ENCODE measurements at places on chromosomes 16 and 17.

DNA sequence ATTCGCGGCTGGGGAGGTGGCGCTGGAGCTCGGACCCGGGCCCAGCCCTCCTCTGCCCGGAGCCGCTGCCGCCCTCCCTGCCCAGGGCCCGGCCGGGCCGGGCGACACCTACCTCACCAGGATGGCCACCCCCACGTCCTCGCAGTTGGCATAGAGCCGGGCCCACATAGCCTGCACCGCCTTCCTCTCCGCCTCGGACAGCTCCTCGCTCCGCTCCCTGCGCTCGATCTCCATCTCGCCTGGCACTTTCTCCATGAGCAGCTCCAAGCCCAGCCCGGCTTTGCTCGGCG lies 276 bp downstream of the CYGB start:
- DNase-seq = no peak

DNA sequence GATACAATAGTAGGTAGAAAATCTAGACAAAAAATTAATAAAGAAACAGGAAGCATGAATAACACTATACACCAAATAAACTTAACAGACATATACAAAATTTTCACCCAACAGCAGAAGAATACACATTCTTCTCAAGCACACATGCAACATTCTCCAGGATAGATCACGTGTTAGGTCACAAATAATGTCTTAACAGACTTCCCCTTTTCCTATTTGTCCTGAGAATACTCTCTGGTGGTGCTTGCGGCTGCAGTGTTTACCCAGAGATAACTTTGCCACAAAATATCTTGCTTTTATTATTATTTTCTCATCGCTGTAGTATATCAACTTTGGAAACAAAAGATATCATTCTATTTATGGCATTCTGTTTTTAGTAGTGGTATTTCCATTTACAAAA lies 40.6 kb upstream of the ZNF267 start:
- no peak for DNase-seq

DNA sequence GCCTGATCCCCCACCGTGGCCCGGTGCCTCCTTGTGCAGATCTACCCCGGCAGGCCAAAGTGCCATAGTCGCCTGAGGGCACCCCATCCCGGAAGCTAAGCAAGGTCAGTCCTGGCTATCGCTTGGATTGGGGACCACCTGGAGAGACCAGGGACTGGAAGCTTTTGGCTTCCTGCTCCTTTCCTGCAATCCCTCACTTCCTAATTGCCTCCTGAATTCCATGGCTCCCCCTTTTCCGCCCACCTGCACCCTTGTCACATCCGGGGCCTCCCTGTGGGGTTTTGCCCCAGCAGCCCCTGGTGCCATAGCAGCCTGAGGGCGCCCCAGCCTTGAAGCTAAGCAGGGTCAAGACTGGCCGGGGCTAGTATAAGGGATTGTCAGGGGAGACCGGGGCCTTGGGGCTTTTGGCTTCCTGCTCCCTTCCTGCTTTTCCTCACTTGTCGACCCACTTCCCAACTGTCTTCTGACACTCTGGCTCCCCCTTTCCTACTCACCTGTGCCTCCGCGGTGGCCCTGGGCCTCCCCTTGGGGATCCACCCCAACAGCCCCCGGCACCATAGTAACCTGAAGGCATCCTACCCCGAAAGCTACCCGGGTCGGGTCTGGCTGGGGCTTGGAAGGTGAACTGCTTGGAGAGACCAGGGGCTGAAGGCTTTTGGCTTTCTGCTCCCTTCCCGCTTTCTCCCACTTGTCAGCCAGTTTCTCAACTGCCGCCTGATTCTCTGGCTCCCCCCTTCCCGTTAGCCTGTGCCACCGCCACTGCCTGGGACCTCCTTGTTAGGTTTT lies 2293.6 kb downstream of the TP53TG3F start:
- no peak for DNase-seq

DNA sequence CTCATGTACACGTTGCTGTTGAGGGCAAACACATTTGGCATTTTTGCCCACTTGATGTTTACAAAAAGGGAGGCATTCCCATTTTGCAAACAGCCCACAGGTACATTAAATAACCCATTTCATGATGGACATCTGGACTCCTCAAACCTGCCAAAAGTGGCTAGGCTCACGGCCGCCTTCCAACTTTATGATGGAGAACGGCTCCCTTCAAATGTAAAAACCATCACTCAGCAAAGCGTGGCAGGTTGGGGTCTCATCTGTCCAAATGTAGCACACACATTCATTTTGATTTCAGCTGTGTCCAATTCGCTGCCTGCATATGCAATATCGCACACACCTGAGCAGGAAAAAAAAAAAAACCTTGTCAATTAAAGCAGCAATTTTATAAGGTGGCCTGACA lies 417.8 kb downstream of the TMEM114 start:
- DNase-seq = no peak

- no peak for DNase-seq
These were observed 17.8 kb upstream of the TMEM219 start for GRCh38 chr16:29943846-29944799.

- no peak for DNase-seq
These were observed 16.0 kb upstream of the CCL17 start for GRCh38 chr16:57388359-57389086.
